ENCODE measurements at places on chromosomes 5 and 9. TPM values are rescaled to one million over a fixed set of nuclear protein-coding genes. Genes with fewer than 3 reads are reported as not detected.

- H3K36me3 ChIP-seq, result no peaks in the 10 kb centered on the region
- no peak for DNase-seq
- no peak overlapping the region for H3K4me3 ChIP-seq
- H3K27ac ChIP-seq, result no peak overlapping the region
- no peaks in the 10 kb centered on the region for H3K27me3 ChIP-seq
- H3K4me1 ChIP-seq, result no peaks in the 10 kb centered on the region
Observed at GRCh38 chr5:57753446-57753845, 270.8 kb upstream of the ACTBL2 start.

DNA sequence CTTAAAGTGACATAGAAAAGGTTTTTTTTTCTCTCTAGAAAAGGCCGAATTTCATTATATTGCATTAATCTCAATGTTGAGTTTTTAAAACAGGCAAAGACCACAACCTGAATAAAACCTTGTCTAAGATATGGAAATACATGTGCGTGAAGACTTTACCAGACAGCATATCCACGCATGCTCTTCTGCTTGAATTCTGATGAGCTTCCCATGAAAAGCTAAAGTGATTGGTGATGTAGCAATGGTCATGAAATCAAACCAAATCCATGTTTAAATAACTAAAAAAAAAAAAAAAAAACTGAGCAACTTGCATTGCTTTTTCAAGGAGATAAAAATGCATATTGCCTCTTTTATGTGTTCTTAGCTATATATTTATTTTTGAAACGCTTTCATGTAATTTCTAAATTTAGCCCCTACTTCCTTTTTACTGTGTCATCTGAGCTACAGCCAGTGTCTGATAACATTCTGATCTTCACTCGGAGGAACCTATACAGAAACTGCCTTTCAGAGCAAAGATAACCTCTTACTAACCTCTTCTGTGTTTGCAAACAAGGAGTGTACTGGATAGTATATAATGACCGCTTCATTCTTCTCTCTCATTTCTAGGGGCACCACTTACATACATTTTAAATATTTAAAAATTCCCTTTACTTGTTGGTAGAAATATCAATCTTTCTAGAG is 179.1 kb upstream of the GNA14 start:
- H3K27me3 ChIP-seq, result no peaks in the 10 kb centered on the region
- no peak overlapping the region for H3K4me3 ChIP-seq
- no peak overlapping the region for H3K27ac ChIP-seq
- no peak for DNase-seq
- H3K4me1 ChIP-seq, result peaks cover 34% of the 10 kb centered on the region

DNA sequence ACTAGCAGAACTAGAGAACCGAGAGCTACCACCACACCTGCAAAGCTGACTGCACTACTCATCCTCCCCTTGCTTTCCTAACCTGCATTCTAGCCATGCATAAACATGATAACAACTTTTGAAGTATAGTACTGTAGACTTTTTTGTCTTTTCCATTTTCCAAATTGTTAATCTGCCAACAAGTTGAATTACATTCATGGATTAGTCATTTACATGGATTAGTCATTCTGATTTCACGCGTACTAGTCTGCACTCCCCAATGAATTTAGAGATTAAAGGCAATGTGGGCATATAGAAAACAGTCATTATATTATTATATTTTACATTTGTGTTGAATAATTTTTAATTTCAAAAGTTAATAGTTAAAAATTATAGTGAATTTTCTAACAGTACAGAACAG is 81.4 kb downstream of the EDIL3 start:
- H3K36me3 ChIP-seq, result no peaks in the 10 kb centered on the region
- no peaks in the 10 kb centered on the region for H3K27me3 ChIP-seq
- H3K27ac ChIP-seq, result no peak overlapping the region
- DNase-seq, result no peak
- H3K4me1 ChIP-seq, result no peaks in the 10 kb centered on the region

DNA sequence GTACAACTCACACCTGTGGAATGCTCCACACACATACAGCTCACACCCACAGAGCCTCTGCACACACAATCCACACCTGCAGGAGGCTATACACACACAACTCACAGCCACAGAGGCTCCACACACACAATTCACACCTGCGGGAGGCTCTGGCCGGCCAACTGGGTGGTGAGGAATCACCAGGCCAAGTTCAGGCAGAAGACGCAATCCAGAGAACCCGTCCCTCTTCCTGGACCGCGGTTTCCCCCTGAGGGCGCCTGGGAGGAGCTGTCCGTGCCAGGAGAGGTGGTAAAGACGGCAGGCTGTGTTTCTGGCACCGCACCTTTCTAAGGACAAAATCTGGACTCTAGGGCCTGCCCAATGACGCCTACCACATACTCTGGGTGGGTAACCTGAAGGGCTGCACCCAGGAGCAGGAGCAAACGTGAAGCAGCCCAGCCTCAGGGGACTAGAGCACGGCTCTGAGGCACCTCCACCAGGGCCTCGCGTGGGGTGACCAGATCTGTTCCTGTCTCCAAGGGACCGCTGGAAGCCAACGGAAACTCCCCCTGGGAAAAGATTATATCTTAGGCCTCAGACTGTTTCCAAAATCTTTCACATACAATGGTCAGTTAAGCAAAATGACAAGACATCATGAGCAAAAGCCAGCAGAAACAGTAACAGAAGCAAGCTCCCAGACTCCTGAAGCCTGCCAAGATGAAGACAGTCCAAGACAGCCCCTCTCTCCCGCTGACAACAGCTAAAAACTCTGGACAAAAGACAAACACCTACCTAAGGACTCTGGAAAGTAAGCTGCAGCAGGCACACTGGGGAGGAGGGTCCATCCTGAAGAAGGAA is 16.9 kb downstream of the CAMSAP1 start:
- H3K4me1 ChIP-seq, result peaks cover 69% of the 10 kb centered on the region
- H3K27me3 ChIP-seq, result no peaks in the 10 kb centered on the region
- DNase-seq, result no peak
- H3K4me3 ChIP-seq, result no peak overlapping the region
- peak overlapping the region; percentile 32 for H3K27ac ChIP-seq
- H3K36me3 ChIP-seq, result peaks cover 17% of the 10 kb centered on the region

- no peak overlapping the region for H3K27ac ChIP-seq
- H3K4me1 ChIP-seq, result peaks cover 4% of the 10 kb centered on the region
- no peak for DNase-seq
- H3K27me3 ChIP-seq, result no peaks in the 10 kb centered on the region
- H3K4me3 ChIP-seq, result no peak overlapping the region
- peaks cover 15% of the 10 kb centered on the region for H3K36me3 ChIP-seq
Observed at GRCh38 chr5:41748631-41749030, 121.6 kb downstream of the OXCT1 start.

The MRPL36 gene
- 53.2 TPM for total RNA-seq

- H3K4me3 ChIP-seq, result no peak overlapping the region
- H3K27ac ChIP-seq, result no peak overlapping the region
- no peaks in the 10 kb centered on the region for H3K4me1 ChIP-seq
- DNase-seq, result no peak
Observed at GRCh38 chr5:39555788-39556187, 131.0 kb upstream of the DAB2 start.

The BTNL8 gene
- total RNA-seq, result not detected

DNA sequence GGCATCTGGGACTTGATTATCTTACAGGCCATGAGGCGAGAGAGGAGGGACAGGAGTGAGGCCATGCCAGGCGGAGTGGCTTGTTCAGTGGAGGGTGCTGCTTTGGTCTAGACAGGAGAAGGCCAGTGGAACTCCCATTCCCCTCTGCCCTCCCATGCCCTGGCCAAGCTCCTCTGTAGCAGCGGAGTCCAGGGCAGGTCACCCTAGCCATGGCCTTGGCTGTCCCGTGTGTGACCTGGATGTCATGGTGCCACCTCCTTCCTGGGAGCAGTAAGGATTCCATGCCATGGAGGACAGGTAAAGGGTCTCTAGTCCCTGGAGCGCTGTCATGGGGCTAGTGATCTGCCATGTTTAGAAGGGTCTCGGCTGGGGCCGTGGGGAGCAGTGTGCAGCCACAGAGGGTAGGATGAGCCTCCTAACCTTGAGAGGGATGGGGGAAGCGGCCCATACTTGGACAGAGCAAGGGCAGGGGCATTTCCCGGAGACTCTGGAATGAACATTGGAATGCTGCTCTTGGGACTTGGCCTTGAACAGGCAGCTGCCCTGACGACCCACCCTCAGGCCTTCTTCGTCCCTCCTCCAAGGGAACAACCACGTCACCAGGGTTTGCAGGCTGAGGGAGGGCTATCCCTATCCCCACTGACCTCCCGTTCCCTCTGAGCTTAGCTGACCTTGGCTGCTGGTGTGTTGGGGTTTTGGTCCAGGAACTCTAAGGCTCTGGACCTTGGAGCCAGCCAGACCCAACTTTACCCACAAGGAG is 100.4 kb downstream of the DAB2IP start:
- no peaks in the 10 kb centered on the region for H3K36me3 ChIP-seq
- H3K4me1 ChIP-seq, result peaks cover 51% of the 10 kb centered on the region
- no peaks in the 10 kb centered on the region for H3K27me3 ChIP-seq
- peak overlapping the region; percentile 12 for H3K4me3 ChIP-seq
